Placental epithelial cell (primary cell): ENCODE measurements at places on chromosomes 5 and 9. TPM values are rescaled to one million over a fixed set of nuclear protein-coding genes. Genes with fewer than 3 reads are reported as not detected.

Gene FRMD3
- under 0.01 and 0.98 TPM in 2 replicates for total RNA-seq

Gene ADRA1B
- total RNA-seq: 8.6 and 13.7 TPM in 2 replicates

Gene UBAC1
- total RNA-seq: 33.4 and 37.1 TPM in 2 replicates

Gene FABP6
- total RNA-seq: not detected in 2 replicates

Gene SMIM33
- total RNA-seq: not detected in 2 replicates

Gene NUP214
- 24.0 and 24.7 TPM in 2 replicates for total RNA-seq

Gene CER1
- total RNA-seq: not detected in 2 replicates

Gene BTNL3
- not detected in 2 replicates for total RNA-seq

Gene NIM1K
- under 0.01 and 0.33 TPM in 2 replicates for total RNA-seq

Gene SLC30A5
- 49.7 and 58.1 TPM in 2 replicates for total RNA-seq

Gene FREM1
- 1.5 and 3.5 TPM in 2 replicates for total RNA-seq

Gene CHSY3
- 9.5 and 18.5 TPM in 2 replicates for total RNA-seq

Gene PDCD1LG2
- under 0.01 and 13.1 TPM in 2 replicates for total RNA-seq

Gene OTULIN
- 23.6 and 33.0 TPM in 2 replicates for total RNA-seq

Gene SPINK1
- total RNA-seq: not detected in 2 replicates

Gene PLEKHG4B
- 31.4 and 37.6 TPM in 2 replicates for total RNA-seq

Gene IFNA5
- not detected in 2 replicates for total RNA-seq

Gene JADE2
- 36.9 and 39.7 TPM in 2 replicates for total RNA-seq
